Activated CD4-positive, alpha-beta memory T cell treated with anti-CD3 and anti-CD28 coated beads for 36 hours (primary cell): ENCODE measurements at places on chromosomes 6 and 20. TPM values are rescaled to one million over a fixed set of nuclear protein-coding genes. Genes with fewer than 3 reads are reported as not detected.

DNA sequence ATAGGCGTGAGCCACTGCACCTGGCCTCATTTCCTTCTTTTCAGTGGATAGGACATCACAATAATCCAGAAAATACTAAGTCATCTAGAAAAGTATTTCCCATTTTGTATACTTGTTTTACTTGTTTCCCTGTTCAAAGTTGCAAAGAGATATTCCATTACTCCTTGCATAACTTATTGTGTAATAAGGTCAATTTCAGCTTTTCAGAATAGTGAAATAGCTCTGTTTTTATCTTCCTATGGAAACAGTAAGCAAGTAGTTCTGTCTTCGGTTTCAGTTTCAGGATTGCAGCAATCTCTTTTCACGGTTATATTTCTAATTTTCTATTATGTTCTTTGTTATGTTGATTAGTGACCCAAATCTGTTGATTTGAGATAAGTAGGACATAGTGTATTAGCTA is 6.0 kb downstream of the STX11 start:
- no peak for DNase-seq

GRCh38 chr20:53737396-53738038 is 143.9 kb upstream of the ZNF217 start:
- no peak for DNase-seq

DNA sequence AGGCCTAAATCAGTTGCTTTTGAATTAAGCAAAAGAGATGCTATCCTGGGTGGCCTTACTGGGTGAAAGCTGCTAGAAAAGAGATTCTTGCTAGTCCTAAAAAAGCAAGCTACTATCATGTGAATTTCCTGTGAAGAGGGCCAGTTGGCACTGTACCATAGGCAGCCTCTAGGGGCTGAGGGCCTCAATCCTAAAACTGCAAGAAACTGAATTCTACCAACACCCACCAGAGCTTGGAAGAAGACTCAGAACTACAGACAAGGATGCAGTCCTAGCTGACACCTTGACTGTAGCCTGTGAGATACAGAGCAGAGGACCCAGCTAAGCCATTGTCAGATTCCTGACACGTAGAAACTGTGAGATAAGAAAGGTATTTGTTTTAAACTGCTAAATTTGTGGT is 24.5 kb downstream of the CLIC5 start:
- DNase-seq: no peak

- no peak for DNase-seq
These were observed 616.3 kb upstream of the FLRT3 start for GRCh38 chr20:14953736-14954135.

DNA sequence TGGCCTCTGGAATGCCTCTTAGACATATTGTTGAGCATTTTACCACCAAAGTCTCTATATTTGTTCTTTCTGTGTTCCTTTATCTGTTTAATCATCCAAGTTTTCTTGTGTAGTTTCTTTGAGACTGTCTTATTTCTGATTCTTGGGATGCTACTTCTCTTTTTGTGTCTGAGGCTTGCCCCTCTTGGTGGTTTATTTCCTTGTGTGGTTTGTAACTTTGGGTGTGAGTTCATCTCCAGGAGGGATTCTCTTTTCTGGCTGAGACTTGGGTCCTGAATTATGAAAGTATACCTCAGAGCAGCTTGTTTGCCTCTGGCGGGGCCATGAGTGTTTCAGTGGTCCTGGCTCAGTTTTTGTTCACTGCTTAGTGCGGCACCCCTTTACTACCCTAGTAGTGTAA is 33.9 kb downstream of the PPARD start:
- no peak for DNase-seq

GRCh38 chr20:25196786-25197120 is 1.2 kb downstream of the ENTPD6 start:
- peak; percentile 25 for DNase-seq

GRCh38 chr6:85975957-85976356 is 333.3 kb upstream of the SYNCRIP start:
- no peak for DNase-seq

- DNase-seq: no peak
These were observed 99.7 kb upstream of the ZNF217 start for GRCh38 chr20:53693262-53693871.

GRCh38 chr6:50824552-50824951 is 5.9 kb downstream of the TFAP2B start:
- no peak for DNase-seq

- DNase-seq: no peak
These were observed 290.0 kb downstream of the TBC1D7 start for GRCh38 chr6:13038315-13038714.

- DNase-seq: no peak
These were observed 111.9 kb downstream of the TBX18 start for GRCh38 chr6:84652356-84653026.

DNA sequence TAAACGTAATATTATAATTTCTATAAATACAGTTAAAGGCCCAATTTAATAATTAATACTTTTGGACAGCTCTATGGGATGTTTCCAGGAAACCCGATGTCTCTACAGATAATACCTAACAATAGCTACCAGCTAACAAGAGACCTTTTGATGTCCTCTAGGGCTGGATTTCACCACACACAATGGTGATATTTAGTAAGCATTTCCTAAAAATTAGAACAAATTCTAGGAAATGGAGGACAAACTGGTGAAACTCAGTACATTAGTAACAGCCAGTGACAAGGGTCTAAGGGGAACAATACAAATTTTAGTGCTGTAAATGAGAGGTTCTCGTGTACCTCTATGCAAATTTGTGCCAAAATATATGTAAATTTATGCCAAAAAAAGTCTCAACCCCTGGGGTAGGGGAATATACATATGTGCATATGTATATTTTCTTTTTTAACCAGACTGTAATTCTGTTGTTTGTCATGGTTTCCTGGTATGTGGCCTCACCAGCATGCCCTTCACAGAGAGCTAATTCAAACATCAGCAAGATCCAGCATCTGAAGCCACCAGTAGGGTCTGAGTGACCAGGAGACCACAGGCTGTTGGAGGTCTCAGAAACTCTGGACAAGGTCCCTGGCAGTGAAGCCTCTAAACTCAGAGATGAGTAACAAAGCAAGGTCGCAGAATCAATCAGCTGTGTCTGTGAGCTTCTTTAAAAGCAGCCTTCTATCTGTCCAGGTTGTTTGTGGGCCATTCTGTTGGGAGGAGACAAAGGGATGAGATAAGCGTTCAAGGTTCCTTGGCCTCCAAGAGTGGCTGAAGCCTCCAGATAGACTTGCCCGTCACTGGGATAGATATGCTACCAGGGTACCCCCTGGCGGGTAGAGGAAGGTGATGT is 235.1 kb upstream of the RREB1 start:
- no peak for DNase-seq

GRCh38 chr6:72657407-72658197 is 35.7 kb downstream of the KCNQ5 start:
- DNase-seq: no peak

GRCh38 chr6:43091436-43091991 is 15.4 kb downstream of the PTK7 start:
- DNase-seq: no peak

GRCh38 chr6:6873778-6874177 is 234.0 kb upstream of the RREB1 start:
- DNase-seq: no peak

DNA sequence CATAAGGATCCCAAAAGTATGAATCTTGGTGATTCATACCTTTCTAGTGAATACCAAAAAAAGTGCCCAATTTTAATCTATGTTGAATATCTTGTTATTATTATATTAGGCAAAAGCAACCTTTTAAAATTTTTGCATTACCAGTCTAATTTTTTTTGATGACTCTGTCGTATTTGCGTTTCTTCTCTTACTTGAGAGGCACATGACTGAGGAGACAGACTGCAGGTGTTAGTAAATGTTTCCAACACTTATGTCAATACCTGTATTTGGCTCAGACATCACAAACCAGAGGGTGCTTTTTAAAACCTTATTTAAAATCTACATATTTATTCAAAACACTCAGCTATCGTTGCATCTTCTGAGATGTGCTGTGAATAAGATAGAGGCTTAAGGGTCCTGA is 27.1 kb downstream of the ID4 start:
- no peak for DNase-seq

DNA sequence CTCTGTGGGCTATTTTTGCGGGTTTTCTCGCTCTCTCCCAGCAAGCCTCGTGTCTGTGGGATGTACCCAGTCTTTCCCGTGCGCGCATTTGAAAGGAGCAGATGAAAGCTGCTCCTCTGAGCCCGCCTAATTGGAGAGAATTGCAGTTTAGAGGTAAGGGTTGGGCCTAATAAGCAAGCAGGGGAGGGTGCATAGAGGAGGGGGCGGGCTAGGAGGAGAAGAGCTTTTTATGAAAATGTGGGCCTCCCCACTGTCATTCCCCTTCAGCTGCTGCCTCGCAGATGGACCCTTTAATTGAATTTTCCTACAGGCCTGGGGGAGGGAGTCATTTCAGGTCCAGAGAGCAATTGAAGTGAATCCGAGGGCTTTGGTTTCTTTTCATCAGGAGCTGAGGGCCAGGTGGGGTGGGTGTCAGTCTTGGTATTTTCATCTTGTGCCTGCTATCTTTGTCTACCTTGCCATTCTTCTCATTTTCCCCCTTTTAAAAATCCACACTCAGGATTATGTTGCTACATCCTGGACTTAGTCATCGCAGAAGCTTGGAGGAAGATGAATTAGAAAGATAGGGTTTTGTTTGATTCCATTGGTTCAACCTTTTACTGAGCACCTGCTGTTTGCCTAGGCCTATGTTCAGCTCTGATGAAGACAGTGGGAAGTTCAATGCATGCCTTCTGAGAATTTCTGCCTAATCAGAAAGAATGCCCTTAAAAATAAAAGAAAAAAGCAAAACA is 423.4 kb downstream of the CD83 start:
- no peak for DNase-seq

GRCh38 chr6:506508-506907 is 115.0 kb downstream of the IRF4 start:
- DNase-seq: peak; percentile 76

DNA sequence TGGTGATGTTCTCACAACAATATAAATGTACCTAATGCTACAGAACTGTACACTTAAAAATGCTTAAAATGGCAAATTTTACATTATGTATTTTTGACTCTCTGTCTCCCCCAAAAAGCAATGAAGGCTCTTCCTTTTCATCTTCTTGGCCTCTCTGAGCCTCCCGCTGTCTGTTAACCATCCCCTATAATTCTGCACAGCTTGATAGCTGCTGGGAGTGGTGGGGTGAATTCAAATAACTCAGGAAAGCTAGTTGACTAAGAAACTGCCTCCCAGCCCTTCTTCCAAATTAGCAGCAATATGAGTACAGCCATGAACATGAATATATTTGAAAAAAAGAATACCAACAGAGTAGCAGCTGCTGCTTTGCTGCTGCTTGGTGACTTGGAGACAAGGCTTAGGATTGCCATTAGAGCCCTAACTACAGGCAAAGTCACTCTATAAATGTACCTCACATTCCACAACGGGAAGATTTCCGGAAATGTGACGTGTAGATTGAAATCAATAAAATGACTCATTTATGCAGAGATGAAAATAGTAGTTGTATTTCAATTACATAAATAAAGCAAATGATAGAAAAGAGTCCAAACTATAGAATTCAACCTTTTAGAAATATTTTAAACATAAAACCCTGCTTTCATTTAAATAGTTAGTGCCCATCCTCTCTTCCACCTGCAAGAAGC is 200.1 kb upstream of the HEY2 start:
- no peak for DNase-seq

GRCh38 chr6:30219244-30219643 is 6.0 kb upstream of the TRIM26 start:
- DNase-seq: peak; percentile 60

- peak; percentile 28 for DNase-seq
These were observed 200.9 kb downstream of the EDN1 start for GRCh38 chr6:12490904-12491571.

DNA sequence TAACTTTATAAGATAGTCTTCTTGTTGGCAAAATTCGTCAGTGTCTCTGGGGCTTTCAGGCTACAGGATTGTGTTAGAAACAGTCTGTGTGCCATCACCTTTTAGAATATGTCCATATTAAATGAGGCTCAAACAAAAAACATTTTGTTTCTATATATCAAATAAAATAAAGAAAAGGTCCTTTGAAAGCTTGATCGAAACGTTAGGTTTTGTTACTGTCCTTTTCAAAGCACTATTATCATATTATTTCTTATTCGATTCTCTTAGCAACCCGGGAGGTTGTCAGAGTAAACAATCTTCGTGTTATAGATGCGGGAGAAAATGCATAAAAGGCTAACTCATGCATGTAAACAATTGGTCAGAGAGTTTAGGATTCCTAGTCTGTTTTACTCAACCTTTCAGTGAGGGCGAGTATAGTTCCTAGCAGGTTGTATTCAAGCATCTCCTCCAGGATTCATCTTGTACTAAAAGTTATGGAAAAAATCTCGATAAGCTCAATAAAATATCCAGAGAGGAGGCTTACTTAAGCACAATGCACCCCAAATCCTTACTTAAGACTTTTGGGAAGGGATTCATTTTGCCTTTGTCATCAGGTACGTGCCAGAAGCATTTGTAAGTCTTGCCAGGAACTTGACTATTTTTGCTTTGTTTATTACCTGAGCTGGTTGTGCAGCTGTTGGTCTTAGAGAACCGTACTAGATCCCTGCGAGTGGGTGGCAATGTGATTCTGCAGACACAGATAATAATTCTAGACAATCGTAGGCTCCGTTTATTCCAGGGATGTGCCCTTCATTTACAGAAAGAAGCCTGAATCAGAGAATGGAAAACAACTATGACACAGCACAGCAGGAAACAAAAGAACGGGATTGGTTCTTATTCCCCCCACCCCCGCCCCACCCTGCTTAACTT is 159.6 kb upstream of the ZNF217 start:
- peak; percentile 12 for DNase-seq

- DNase-seq: no peak
These were observed 142.4 kb downstream of the FNDC1 start for GRCh38 chr6:159311618-159312017.

DNA sequence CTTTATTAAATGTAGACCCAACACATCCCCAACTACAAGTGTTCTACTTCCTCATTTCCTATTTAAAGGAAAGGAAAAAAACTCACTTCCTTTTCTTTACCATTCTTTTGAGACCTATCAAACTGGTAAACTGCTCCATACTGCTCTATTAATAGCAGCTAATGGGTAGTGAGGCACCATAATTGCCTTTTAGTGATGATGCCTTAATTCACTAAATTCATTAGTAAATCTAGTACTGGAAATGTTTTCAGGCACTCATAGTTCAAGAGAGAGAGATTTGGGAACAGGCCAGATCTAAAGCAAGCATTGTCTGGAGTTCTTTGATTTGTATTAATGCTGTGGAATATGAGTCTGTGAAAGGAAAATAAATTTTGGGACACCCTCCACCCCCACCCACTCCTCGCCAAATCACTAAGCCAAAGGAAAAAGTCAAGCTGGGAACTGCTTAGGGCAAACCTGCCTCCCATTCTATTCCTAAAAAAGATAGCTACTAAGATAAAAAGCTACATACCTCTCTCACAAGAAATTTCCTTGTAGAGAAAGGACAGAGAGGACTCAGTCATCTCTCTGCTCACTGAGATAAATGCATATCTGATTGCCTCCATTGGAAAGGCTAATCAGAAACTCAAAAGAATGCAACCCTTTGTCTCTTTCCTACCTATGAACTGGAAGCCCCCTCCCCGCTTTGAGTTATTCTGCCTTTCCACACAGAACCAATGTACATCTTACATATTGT is 13.6 kb upstream of the IBTK start:
- no peak for DNase-seq

GRCh38 chr6:16130437-16130891 is 1.6 kb downstream of the MYLIP start:
- DNase-seq: no peak

Gene TRIM15
- total RNA-seq: 0.63 TPM

Gene SMPDL3A
- total RNA-seq: 0.17 TPM

Gene NANP
- total RNA-seq: 6.5 TPM

Gene PLCB4
- total RNA-seq: not detected

Gene HLA-DPB1
- 5.1 TPM for total RNA-seq

Gene MAFB
- total RNA-seq: not detected

Gene NNAT
- total RNA-seq: 0.48 TPM

Gene GHRH
- not detected for total RNA-seq

Gene WFDC10B
- not detected for total RNA-seq
